ENCODE measurements at places on chromosomes 2 and 18.

DNA sequence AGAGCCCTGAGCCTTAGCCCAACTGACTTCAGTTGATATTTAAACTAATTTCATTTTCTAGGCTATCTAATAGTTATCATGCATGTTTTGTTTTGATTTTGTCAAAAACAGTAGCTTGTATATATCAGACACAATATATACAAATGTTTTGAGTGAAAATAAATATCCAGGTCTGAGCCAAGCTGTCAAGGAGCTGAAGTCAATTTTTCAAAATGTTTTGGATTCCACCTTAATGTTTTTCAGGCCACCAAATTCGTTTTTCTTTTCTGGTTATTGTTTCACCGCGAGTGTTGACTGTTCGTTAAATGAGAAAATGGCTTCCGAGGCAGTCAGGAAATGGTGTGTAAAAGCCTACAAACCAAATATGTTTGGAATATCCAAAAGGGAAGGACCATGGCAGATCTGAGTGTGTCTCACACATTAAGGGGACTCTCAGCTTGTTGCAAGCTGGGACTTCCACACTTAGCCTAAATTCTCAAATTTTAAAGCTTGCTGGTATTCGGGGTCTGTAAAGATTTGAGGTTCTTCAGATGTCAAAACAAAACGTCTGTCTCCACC is 2.8 kb downstream of the HOXD12 start:
- no peak for DNase-seq

DNA sequence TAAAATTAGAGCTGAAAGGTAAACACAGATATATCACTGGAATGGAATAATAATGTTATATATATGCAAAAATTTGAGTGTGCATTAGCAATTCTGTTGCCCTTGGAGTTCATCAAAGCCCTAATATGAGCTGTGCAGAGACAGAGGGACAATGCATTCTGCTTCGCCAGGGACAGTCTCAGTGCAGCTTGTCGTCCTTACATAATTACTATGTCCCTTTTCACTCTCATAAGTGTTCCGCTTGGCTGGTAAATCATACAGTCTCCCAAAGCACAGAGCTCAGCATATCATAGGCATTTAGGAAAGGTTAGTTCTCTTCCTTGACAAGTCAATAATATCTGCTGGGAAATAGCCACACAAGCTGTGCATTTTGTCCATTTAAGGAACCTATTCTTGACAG is 30.7 kb downstream of the MAPK4 start:
- peak; percentile 20 for DNase-seq

GRCh38 chr2:238259061-238260020 is 19.5 kb upstream of the HES6 start:
- DNase-seq = peak; percentile 28

- no peak for DNase-seq
Measured at GRCh38 chr2:132726155-132726554, 56.1 kb upstream of the LYPD1 start.

DNA sequence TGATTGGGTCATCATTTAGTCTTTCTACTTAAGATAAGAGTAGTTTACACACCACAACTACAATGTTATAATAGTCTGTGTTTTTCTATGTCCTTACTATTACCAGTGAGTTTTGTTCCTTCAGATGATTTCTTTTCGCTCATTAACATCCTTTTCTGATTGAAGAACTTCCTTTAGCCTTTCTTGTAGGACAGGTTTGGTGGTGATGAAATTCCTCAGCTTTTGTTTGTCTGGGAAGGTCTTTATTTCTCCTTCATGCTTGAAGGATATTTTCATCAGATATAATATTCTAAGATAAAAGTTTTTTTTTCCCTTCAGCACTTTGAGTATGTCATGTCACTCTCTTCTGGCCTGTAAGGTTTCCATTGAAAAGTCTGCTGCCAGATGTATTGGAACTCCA is 38.0 kb upstream of the SLC16A14 start:
- DNase-seq = no peak

DNA sequence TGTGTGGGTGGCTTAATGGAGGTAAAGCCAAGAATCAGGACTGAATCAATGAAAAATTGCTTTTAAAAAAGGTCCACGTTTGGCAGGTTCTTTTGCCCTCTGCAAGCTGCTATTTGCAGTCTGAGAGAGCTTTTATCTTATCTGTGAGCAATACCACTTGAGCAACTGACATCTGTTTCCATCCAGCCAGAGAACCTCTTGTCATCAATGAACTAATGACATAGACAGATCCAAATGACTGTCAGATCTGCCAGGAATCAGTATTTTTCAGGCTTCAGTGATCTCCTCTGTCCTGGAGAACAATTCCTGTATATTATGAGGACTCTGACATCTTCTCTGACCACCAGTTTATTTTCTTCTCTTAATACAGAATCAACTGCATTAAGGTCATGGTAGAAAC is 608.1 kb downstream of the LRP1B start:
- no peak for DNase-seq

GRCh38 chr2:101486258-101486701 is 11.4 kb upstream of the RFX8 start:
- no peak for DNase-seq

Measured in NCI-H510A (cell line).